Endothelial cell (in vitro differentiated cells): ENCODE measurements at places on chromosomes 12 and 14. TPM values are rescaled to one million over a fixed set of nuclear protein-coding genes. Genes with fewer than 3 reads are reported as not detected.
A peak's percentile ranks its signal among the peaks of the same experiment; 100 is the strongest.

Gene CIDEB
- 0.82 TPM for total RNA-seq

Gene KCNC2
- total RNA-seq, result not detected

Gene GUCY2C
- total RNA-seq, result 0.36 TPM

DNA sequence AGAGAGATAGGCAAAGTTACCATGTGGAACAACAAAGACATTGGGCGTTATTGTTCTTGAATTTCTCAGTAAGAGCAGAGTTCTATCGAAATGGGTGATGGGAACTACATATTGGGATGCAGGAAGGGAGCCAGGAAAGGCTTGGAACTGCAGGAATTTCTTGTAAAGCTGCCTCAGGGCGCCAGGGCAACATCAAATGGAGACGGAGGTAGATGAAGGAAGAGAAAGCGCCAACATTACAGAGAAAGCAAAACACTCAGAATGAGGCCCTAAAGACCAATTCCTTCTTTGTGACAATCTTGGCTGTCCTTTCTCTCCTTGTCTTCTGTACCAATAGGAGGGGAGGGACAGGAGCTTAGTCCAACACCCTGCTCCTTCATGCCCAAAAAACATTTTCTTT is 148.4 kb downstream of the RPAP3 start:
- no peak for DNase-seq

GRCh38 chr12:122908915-122909314 is 13.0 kb upstream of the VPS37B start:
- no peak for DNase-seq

DNA sequence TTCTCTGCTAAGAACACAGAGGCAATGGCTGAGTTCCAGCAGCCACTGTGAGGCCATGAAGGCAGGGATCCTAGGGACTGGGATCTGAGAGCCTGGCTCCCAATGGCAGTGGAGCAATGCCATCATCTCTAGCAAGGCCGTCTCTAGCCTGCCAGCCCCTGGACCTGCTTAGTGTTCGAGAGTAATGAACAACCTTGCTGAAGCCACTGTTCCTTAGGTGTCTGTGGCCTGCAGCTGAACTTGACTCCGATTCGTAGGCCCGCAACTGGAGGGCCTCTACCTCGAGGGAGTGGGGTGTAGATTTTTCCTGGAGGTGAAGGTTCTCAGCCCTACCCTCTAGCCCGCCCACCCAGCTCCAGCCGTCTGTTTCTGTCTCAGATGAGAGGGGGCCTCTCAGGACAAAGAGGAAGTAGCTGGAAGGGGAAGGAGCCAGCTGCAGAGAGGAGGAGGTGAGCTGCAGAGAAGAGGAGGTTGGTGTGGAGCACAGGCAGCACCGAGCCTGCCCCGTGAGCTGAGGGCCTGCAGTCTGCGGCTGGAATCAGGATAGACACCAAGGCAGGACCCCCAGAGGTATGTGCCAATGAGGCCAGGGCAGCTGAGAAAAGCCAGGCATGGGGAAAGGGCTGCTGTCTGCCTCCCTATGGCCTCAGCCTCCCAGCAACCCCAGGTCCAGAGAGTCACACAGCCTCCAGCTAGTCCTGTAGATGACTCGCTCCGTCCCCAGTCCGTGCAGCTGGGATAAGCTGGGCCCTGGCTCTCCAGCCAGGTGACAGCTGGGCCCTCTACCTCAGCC is at the start of gene PLD4:
Gene PLD4, plus strand, starts transcription at position 459 of the 793 bp plus-strand sequence. CDS start 2,262 bp downstream, outside the sequence.
- DNase-seq, result no peak

- no peak for DNase-seq
Observed at GRCh38 chr12:4540638-4541037, 1.9 kb downstream of the RAD51AP1 start.

GRCh38 chr14:80425686-80426085 is 214.4 kb upstream of the DIO2 start:
- no peak for DNase-seq

DNA sequence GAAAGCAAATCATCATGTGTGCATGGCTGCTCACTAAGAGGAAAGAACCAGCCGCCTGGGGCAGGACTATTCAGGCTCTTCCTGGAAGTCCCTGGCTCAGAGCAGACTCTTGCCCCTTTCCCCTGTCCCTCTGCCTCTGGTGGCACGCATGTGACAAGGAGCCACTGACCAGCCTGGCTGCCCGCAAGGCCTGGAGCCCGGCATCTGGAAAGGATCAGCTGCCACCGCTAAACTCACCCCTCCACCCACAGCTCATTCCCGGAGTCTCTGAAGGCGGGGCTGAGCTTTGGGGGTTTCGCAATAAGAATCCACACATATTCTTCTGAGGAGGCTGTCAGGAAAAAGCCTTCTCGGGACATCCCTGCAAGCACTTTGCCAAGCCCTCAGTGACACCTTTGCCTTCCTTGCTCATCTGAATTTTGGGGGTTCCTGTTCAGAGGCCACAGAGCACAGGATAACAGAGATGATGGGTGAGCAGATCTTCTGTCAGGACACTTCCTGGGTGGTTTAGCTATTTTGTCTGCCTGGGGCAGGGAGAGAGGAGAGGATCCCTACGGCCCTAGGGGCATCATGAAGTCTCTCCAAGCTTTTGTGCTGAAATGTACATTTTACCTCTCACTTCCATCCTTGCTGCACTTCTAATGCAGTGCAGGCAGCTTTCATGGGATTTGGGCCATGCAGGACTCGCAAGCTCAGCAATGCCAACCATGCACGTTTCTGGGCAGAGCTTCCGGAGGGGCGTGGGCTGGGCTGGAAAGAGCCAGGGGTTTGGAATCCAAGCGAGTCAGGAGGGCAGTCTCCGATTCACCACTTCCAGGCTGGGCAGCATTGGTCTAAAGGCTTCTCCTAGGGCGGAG is 124.8 kb upstream of the MAP1LC3B2 start:
- DNase-seq, result peak; percentile 43

DNA sequence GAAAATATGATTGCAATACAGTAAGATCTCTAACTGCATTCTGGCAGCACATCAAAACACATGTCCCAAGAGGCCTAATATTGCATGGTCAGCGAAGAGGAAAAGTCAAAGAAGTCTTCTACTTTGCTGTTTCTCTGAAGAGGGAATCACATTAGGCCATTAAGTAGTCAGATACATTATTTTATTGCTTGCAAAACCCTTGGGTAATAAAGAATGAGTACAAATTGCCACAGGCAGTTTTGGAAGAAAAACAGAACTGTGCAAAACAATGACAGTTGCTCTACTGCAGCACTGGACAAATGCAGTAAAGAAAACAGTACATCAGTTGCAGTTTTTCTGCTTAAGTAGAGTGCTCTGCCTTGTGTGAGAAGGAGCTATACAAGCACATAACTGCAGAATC is 211.9 kb downstream of the MED13L start:
- DNase-seq, result no peak

GRCh38 chr14:76396714-76397187 is 20.8 kb downstream of the ESRRB start:
- no peak for DNase-seq

DNA sequence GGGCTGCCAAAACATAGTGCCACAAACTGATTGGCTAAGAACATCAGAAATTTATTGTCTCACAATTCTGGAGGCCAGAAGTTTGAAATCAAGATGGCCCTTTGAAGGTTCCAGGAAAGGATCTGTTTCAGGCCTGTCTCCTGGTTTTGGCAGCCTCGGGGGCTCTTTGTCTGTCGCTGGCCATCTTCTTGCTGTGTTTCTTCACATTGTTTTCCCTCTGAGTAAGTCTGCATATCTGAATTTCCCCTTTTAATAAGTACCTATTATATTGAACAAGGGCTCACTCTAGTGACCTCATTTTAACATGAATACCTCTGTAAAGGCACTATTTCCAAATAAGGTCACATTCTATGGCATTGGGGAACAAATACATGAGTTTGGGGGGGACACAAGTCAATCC is 467.1 kb upstream of the MGAT4C start:
- no peak for DNase-seq

- no peak for DNase-seq
Observed at GRCh38 chr12:21413369-21414277, 23.8 kb upstream of the PYROXD1 start.

DNA sequence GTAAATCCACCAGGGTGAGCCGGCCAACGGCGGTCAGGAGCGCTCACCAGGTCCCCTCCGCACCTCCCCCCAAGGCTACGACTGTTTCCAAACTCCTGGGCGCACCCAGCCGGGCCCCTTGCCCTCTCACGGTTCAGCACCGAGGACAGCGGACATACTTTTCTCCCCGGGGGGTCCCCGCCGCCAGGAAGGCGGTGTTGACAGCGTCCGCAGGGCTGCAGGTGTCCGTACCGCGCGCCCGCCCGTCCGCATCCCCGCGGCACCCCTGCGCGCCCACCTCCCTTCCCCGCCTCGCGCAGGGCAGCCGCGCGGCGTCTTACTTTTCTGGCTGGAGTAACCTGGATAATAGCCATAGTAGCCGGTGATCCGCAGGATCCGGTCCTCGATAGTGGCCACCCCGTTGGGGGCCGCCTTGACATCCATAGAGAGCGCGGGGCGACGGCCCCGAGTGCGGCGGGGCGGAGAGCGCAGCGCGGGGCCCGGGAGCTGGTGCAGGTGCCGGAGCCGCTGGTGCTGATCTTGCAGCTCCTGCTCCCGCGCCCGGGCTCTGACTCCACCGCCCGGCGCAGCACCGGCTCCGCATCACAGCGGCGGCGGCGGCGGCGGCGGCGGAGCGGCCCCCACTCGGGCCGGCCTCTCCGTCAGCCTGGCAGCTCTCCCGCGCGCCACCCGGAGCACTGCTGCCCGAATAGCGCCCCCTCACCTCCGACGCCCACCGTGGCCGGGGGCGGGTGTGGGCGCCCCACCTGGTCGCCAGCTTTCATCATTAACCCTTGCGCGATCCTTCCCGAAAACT is at the start of gene SLC35F4:
Gene SLC35F4, minus strand, starts transcription at position 690 of the 796 bp plus-strand sequence.
- DNase-seq, result peak; percentile 60

GRCh38 chr14:106442857-106443256 is 916.5 kb downstream of the TMEM121 start:
- DNase-seq, result no peak

DNA sequence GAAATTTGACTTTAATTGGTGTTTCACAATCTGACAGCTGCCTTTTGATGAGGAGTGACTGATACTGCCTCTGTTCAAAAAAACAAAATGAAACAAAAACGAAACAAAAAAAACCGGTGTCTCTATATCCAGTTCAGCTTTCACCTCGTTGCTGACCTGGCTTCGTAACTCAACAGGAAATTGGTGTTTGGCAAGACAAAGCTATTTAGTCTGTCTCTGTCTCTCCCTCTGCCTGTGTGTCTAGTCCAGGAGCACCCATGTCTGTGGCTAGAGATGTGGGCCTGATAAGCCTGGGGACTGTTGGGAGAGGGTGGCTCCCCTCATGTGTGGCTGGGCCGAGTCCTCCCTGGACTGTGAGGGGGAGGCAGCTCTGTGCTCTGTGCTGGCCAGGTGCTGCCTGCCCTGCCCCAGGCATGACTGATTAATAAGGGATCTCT is 11.3 kb downstream of the CACNA1C start:
- DNase-seq, result no peak

- DNase-seq, result no peak
Observed at GRCh38 chr12:131264635-131265034, 310.9 kb downstream of the ADGRD1 start.

GRCh38 chr12:77682488-77682887 is 148.2 kb upstream of the NAV3 start:
- no peak for DNase-seq

DNA sequence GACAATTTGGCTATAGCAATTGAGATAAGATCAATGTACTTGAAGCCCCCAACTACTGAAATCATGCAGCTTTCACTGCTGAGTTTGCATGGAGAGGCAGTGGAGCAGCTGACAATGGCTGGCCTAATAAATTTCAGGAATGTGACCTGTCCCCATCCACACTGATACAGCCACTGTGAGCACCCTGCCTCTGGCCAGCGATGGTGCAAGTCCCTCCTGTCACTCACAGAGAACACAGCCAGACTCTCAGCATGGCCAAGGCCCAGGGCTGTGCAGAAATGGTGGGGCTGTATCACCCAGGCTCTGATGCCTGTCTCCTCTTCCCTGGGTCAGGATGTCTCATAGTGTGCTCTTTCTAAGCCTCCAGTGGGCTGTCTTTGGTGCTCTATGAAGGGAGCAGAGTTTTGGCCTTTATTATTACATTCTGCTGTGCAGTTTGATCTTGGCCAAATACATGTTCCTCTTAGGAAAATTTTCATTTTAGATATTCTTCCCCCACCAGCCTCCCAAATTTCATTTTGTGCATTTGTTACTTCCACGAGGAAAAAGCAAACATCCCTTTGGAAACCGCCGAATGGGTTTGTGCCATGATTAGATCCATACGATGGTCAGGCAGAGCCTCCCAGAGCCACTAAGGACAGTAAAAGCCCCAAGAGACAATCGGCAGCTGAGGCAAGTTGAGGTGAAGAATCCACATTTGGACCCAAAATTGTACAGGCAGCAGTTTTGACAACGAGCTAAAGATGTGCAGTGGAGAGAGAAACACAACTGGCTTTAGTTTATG is 85.1 kb upstream of the WSCD2 start:
- DNase-seq, result no peak
